T-helper 2 cell (primary cell): ENCODE measurements at places on chromosomes 1 and 21.

DNA sequence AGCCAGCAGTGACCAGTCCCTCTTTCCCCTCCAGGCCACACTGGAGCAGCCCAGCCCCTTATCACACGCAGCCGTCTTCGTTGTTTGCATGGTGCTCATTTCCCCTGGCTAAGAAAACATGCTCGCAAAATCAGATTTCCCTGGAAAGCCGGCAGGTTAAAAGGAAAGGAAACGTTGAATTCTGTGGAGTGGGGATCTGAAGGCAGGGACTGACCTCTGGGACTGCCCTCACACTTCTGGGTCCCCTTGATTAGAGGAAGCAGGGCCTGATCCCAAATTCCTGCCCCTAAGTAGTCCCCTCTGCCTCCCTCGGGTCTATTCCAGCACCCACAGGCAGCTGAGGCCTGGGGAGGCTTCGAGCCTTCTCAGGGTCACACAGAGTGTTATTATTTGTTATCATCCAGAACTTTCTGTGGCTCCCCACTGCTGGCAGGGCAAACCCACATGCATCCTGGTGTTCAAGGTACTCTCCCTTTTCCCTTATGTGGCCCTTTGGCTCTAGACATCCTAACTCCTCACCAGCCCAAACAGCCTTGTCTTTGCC, 125.2 kb upstream of the ZBTB40 start:
- DNase-seq = no peak

DNA sequence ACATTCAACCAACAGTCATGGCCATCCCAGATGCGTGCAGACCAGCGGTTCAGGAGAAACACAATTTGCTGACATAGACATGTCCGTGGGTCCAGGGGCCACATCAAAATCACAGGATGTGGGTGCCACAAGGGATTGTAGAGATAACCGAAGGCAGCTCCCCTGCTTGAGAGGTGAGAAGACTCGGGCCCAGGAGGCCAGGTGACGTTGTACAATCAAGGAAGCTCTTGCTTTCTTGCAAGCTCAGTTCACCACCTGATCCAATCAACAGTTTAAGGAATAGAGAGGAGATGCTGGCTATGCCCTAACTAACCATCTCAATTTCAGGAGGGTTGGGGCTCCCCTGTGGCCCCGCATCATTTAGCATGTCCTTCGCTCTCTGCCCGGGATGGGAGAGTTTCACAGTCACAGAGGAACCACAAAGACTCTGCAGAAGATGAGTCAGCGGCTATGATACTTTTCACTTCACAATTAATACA, 19.5 kb downstream of the UBASH3A start:
- peak; percentile 60 for DNase-seq

- DNase-seq = no peak
Measured at GRCh38 chr1:8711151-8711550, 106.3 kb downstream of the RERE start.

DNA sequence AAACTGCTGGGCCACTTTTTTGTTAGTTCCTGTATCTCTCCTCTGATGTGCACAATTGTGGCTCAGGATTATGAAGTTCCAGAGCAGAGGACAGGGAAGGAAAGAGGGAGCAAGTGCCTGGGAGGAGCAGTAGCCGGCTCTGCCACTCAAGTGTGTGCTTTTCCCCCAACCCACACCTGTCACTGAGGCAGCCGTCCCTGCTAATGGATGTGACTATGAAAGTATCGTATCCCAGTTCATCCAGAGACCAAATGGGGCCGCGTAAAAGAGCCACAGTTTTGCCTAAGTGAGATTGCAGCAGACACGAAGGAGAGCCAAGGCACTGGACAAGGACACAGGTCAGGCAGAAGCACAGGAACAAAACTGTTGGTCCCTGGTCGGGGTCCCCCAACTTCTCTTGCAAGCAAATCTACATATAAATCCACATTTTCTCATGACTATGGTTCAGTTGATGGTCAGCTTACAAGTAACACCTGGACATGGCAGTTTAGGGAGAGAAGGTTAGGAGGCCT, 204.7 kb downstream of the RHOU start:
- DNase-seq = no peak

DNA sequence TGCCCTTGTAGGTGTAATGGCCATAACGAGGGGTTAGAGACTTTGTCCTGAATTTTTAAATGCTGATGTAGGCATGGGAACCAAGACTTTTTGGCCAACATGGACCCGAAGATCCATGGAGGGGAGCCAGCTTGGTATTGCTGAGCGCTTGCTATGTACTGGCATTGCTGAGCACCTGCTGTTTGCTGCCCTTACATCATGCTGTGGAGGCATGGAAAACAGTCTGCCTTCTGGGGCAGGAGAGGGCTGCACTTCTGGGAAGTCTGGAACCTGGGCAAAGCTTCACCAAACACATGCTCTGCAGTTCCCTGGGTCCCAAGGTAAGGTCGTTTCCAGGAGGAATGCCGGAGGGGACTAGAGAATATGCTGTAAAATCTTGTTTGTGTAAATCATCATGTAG, 86.3 kb upstream of the CNIH3 start:
- DNase-seq = no peak

- no peak for DNase-seq
Measured at GRCh38 chr1:231408528-231409094, 13.5 kb downstream of the EGLN1 start.

DNA sequence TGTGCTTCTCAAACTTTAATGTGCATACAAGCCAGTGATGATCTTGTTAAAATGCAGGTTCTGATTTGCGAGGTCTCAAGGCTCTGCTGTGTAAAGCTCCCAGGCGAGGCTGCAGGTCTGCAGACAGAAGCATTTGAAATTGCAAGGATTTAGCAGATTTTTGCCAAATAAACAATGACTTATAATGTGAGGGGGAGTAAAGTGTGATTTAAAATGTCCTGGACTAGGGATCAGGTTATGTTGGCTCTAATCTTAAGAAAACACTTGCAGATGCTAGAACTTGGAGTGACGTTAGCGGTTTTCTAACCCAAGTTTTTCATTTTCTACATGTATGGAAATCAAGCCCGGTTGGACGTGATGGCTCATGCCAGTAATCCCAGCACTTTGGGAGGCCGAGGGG, 16.2 kb upstream of the ACTN2 start:
- no peak for DNase-seq

DNA sequence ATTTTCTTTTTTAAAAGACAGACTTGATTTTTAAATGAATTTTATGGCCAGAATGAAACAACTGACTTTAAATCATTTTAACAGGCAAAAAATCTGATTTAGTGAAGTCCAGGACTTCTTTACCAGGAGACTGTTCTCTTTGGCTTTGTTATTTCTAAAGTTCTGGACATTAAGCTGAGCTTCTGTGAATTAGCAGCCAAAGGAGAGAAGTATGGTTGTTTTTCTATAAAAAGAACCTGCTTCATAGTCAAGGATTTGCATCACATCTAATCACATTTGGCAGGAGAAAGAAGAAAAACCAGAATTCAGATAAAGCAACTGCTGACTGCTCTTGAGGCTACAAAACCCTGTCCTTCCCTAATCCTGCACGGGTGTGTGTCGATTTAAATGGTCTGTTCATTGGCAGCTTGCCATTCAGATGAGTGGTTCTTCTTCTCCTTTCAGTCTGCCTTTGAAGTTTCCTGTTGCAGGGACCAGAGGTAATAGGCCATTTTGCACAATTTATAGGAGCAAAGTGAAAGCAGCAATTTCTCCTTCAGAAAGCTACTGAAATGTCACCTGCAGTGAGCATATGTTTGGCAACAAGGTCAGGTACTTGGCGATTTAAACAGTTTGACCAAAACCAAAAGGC, 215.4 kb downstream of the OLFM3 start:
- DNase-seq = no peak

GRCh38 chr1:12434174-12434573, 183.8 kb downstream of the DHRS3 start:
- peak; percentile 47 for DNase-seq

DNA sequence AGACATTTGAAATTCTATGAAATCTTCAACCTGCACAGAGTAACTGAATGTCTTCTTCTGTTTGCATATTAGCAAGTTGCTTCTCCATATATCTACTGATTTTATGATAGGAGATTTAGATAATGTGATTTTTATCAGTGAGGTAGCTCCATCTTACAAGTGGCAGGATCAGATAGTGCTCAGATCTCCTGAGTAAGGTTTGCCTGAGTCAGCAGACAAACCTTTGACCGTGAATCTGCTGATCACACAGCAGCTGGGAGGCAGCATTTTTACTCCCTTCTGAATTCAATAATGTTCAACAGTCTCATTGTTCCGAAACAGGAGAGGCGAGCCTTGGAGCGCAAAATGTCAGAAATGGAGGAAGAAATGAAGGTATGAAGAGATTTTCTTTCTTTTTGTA, 141.4 kb downstream of the SYT2 start:
- DNase-seq = no peak

DNA sequence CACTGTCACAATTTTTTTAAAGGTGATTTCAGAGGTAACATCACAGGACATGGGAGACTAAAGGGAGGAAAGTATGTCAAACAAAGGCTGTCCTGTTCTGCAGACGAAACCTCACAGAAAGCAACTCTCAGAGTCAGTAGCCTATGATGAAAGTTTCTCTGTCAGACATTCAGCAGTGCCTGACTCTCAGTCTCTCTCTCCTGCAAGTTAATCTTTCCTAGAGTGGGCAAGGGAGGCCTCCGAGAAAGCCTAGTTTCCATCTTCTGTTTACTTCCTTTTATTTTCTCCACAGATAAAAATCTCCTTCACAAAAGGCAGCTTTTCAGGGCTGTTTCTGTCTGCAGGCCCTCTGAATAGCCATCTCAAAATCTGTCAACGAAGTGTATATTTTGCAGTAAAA, 24.9 kb upstream of the FMO2 start:
- DNase-seq = no peak

DNA sequence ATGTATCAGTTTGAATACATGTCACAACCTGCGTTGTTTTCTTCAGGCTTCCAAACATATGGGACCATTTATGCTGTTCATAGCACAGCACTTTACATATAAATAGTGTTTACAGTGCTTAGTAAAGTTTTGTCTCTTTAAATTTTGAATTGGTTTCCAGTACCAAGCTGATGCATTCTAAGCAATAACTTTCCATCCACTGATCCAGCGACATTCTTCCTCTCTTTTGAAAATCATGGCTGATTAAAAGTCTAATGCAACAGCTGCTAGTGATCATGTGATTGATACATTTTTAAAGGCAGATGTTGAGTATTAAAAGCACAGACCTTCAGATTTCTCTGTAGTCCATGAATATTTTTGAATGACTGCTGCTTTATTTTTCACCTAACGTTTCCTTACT, 154.9 kb downstream of the PTPRC start:
- DNase-seq = no peak

DNA sequence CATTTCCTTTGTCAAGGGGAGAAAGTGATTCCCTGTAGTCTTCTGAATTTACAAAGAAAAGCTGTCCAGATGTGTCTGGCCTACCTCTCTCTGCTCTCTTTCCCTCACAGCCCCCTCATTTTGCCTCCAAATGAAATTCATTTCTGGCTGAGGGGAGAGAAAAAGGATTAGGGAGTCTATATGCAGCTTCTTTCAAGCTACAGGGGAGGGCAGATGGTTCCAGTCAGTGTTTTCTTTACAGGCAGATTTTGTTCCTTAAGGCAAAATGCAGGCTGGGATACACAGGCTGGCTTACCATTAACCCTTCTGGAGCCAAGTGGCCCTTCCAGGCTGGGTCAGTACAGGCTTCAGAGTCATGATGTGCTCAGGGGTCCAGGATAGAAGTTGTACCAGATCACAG, 198.1 kb upstream of the USP24 start:
- DNase-seq = no peak

- no peak for DNase-seq
Measured at GRCh38 chr1:194734970-194735369, 1548.6 kb upstream of the B3GALT2 start.

DNA sequence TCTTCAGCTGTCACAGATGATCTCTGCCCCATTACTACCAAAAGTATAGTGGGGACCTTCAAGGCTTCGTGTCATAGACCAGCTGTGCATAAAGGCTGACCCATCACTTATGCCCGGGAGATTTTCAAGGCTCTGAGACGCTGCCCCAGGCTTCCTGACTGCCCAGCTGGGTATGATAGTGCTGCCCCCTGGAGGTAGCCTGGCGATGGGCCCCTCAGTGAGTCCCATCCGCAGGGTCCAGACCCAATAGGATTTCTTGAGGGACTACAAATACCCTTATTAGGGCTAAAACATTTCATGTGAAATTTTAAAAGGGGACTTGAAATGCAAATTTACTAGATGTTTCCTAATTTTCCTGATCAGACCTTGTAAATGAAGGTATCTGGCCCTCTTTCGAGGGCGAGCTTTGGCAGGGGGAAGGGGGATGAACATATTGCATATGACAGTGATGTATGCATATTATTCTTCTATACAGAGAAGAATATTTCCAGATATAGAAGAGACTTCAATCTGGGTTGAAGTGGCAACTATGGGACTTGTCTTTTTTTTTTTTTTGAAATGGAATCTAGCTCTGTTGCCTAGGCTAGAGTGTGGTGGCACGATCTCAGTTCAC, 11.7 kb upstream of the FCMR start:
- DNase-seq = peak; percentile 57

GRCh38 chr1:55280731-55281130, 65.6 kb upstream of the USP24 start:
- no peak for DNase-seq

DNA sequence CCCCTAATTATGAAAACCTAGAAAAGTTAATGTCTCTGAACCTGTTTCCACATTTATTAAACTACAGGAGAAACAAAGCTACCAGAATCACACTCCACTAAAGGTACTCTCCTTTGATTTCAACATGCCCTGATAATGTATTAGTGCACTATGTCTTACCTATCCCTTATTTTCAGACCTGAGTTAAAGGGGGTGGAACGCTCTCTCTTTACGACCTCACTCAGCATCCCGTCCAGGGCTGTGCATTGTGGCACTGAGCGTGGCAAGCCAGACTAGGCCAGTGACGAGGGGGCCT, 678 bp downstream of the LSM10 start:
- DNase-seq = peak; percentile 52

DNA sequence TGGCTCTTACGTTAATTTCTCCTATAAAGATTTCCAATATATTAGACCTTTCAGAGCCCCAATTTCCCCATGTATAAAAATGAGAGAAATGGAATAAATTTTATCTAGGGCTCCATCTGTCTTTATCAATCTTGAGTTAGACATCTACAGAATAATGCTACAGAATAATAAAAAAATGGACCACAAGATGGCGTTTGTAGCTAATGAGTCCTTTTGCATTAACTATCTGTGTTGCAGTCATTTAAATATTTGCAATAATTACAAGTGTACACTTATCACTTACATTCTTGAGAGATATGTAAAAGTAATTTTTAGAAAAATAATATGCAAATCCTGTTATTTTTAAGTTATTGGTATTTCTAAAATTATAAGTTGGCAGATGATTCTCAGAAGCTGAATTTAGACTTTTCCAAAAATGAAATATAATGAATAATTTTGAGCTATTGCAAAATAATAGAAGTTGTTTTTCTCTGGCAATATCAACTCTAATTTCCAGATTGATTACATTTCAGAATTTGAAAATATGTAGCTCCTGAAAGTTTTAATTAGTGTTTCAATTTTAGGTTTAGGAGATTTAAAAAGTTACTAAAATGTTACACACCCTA, 87.7 kb downstream of the SNX7 start:
- DNase-seq = peak; percentile 3

GRCh38 chr21:41217671-41218385, 49.9 kb downstream of the BACE2 start:
- no peak for DNase-seq

- DNase-seq = no peak
Measured at GRCh38 chr1:56199061-56199460, 380.3 kb downstream of the PLPP3 start.
